Adrenal gland (tissue), 19 donors: ENCODE measurements at places on chromosomes 4 and X.

DNA sequence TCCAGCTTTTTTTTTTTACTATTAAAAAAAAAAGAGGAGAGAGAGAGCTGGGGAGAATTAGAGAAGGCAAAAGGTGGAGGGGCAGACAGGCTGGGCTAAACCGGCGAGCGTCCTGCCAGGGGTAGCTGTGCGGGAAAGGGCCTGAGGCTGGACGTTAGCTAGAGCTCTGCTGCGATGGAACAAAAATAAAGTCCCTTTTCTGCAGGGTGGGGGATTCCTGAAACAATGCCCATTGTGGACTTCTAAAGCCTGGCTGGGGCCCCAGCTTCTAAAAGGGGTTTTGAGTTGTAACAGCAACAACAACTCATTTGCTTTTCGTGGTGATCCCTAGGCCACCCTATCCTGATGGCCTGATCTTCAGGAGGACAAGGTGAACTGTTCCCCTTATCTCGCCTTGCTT is 311.7 kb downstream of the FBXW7 start:
- no peak for DNase-seq

GRCh38 chr4:162853788-162854187 is 312.9 kb downstream of the NAF1 start:
- DNase-seq, result no peak

GRCh38 chr4:749698-750666 is 44.4 kb downstream of the PCGF3 start:
- DNase-seq, result peak; percentile 84

DNA sequence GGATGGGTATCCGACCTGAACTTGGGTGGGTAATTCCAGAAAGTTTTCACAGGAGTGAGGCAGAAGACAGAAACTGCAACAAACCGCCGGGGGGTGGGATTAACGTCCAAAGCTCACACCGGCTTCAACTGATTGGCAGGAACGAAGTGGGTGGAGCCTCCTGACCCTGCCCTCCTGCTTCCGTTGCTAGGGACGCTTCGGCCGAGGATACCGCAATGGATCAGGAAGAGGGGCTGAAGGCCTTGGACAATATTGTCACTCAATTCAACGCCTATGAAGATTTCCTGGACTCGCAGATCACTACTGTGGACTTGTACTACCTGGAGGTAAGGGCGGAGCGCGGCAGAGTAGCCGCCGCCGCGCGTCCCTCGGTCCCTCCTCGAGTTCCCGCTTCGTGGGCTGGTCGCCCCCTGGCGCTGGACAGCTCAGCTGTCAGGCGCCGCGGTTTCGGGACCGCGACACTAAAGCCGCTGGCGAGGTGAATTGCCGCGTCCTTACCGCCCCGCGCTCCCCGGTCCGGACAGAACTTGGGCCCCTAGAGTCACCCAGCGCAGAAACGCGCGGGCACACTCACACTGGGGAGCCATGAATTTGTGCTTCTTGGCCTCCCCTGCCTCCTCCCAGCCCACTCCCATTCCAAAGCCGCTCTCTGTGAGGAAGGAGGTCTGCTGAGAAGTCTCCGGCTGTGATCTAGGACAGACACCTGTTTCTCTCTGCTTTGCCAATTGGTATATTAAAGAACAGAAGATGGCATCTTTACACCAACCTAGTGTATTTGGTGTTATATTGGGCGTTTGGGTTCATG is at the start of gene CFAP299:
Gene CFAP299 (plus strand): TSS at position 177 of the 805 bp plus-strand sequence.
- DNase-seq, result peak; percentile 83

DNA sequence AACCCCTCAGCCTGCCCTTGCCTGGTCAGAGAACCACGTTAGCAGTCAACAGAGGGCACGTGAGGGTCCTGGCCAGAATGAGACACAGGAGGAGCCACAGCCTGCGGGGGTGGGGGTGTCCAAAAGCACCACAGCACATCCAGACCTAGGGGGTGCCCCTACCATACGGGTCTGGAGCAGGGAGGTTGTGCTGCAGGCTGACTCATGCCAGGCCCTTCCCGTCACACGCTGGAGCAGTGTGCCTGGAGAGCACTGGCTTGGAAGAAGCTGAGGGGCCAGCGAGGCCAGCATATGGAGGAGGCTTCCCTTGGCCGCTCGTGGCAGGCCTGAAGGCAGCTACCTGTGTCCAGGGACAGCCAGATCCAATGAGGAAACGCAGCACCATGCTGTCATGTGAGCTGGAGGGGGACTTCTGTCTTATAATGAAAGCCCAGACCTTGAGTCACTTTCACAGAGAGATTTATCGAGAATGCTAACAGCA is 1.5 kb upstream of the IRAK1 start:
- peak; percentile 57 for DNase-seq

DNA sequence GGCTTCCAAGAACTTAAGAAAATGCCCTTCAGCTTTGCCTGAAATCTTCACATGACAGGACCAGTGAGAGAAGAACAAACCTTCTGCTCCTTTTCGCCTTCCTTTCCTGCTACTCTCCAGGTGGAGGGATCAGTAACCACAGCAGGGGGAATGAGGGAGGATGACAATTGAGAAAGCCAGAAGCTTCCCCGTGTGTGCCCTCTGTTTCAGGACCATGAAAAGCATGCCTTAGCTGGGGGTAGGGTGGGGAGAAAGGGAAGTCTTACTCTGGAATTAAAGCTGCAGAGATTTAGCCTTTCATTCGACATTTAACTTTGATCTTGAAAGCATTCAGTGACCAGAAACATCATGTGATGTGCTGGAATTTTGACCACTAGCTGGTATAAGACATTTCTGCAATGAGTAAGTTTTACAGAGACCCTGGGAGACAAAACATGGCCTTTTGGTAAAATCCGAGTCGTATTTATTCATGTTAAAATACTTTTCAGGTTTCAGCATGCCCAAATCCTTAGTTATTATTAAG is 10.6 kb upstream of the PUDP start:
- no peak for DNase-seq

GRCh38 chrX:50180073-50180940 is 20.5 kb downstream of the AKAP4 start:
- no peak for DNase-seq

- no peak for DNase-seq
Measured at GRCh38 chrX:4240541-4241194, 527.2 kb upstream of the PRKX start.

DNA sequence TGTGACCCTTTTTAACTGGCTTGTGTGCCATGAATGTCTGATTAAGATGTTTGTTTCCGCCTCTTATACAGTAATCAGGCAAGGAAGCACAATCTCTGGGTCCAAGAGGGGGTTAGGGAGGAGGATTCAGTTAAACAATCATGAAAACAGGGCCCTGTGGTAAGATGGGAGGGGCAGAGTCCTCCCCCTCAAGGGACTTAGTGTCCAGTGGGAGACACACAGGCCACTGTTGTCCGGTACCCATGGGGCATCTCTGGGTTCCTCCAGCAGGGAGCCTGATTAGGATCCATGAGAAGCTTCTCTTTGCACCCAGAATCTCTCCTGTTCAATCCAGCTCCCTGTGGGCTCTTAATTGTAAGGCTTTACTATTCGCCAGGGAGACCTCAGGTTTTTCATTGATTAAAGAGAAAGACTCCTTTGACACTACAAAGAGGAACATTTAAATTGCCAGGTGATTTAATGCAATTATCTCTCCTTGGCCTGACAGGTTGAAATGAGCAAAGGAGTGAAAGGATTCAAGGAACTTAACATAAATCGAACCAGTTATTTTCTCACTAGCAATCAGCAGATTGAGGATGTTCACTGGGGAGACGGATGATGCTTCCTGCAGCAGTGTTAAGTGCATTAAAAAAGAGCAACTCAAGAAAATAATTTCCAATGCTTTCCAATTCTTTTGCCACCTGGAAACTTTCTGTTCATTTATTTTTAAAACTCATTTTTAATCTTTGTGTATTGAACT is 225.4 kb downstream of the PTTG2 start:
- DNase-seq, result no peak

DNA sequence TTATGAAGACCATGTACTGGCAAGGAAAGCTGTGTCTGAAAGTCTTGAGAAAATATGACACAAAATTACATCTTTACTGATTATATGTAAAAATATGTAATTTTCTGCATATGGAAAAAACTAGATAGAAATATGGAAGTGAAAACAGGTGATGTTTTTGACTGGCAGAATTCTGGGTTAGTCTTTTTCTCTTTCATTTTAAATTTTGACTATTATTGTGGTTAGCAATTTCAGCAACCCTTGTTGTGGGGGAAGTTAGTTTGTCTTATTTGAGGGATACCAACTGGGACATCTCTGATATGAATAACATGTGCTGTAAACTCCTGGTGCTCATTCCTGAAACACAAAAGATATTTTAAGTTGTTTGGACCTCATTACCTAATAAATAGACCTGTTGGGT is 49.9 kb upstream of the CPEB2 start:
- DNase-seq, result no peak

GRCh38 chr4:113694008-113694407 is 67.5 kb downstream of the CAMK2D start:
- DNase-seq, result no peak

DNA sequence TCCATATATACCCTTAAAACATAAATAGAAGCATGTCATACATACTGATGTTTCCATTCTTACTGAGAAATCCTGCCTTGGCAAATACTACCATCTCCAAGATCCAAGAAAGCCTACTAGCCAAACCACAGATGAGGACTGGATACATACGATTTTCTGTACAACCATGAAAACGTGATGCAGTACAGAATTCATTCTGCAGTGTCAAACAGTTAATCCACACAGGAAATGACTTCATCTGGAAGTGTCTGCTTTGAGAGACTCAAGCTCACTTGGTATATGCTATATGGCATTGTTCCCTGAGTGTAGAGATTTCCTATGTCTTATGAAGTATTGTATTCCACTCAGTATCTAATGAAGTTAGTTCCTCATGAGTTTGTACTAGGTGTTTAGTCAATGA is 94.3 kb downstream of the CT47B1 start:
- no peak for DNase-seq

DNA sequence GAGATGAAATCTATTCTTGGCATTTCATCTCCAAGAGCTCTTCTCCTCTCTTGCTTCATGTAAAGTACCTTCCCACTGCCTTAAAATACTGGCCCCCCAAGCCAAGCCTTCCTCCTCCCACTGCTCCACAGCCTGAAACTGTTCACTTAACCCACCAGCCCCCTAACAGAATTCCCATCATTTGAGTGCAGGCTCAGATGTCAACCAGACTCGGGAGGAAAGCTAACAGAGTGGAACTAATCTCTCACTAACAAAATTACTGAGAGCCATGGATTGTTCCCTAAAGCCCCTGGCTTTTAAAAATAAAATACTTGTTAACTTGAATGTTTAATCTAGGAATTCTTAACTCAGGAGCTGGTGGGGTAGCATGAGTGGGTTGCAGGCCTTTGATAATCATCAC is 7.1 kb upstream of the DCUN1D4 start:
- no peak for DNase-seq

GRCh38 chr4:40446839-40447238 is 111.7 kb downstream of the CHRNA9 start:
- no peak for DNase-seq

DNA sequence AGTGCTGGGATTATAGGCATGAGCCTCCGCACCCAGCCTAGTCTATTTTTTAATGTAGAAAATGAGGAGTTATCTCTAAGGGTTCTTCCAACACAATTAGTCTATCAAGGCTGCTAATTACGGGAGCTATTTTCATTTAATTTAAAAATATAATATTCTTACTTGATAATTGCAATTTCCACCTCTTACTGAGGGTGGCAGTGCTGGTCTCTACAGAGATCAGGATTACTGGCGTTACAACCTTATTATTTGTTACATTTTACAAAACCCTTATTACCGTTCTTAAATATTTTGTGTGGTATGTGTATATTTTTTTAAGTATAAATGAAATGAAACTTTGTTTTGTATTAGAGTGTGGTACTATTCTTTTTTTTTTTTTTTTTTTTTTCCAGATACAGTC is 17.6 kb upstream of the GK start:
- no peak for DNase-seq

DNA sequence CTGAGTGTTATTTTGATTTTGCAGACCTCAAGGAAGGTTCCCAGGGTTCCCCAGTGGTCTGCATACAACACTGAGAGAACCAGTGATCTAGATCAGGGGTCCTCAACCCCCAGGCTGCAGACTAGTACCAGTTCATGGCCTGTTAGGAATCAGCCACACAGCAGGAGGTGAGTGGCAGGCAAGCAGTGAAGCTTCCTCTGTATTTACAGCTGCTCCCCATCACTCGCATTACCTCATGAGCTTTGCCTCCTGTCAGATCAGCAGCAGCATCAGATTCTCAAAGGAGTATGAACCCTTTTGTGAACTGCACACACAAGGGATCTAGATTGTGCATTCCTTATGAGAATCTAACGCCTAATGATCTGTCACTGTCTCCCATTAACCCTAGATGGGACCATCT is 28.5 kb downstream of the EDNRA start:
- no peak for DNase-seq

DNA sequence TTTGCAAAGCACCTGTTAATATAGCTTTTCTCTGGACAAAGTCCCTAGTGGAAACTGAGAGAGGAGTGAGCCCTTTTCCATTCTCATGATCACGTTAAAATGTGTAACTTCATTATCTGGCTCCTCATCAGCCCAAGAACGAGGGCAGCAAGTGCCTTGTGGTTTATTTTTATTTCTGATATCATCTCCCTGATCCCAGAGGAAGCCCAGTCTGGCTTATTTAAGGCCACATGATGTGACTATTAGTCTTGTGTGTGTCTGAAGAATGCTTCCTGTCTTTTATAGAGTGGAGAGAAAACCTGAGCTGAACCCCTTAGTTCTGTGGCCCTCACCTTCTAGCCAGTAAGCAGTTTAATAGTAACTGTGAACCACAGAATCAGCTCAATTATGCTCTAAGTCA is 67.2 kb downstream of the LHFPL1 start:
- DNase-seq, result no peak

DNA sequence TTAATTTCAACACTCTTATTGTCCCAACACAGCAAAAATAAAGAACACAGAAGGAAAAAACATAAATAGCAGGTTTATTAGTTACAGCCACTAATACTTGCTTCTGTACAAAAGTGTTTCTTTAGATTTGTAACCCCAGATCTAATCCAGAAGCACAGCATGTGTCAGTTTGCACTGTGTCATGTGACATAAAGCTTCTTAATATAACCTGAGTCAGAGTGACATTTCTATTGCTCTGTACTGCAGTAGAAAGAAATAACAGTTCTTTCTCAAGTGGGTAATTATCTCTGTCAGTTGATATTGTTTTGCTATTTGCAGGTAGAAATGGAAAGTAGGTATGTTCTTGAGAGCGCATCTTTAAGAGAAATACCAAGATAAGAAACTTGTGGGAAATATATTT is 422.5 kb downstream of the ZIC3 start:
- DNase-seq, result no peak

- DNase-seq, result no peak
Measured at GRCh38 chrX:18931972-18932371, 51.9 kb downstream of the PHKA2 start.

GRCh38 chrX:153689654-153690465 is 2.1 kb downstream of the SLC6A8 start:
- DNase-seq, result no peak

DNA sequence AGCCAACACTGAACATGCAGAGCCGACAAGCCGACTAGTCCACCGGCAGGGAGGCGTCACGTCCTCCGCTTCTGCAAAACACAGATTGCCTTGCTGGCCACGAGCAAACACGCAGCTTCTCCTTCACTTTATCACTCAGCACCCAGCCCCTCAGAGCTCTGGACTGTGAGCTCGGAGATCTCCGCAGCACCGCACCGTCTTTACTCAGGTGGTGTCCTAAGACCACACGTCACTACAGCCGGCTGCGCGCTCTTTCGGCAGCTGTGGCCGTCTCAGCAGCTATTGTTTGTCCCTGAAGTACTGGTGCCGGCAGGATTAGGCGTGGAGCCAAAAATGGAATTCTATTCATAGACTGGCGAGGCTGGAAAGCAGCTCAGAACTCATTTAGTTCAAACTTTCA is 72.0 kb downstream of the FAT1 start:
- peak; percentile 32 for DNase-seq

- no peak for DNase-seq
Measured at GRCh38 chrX:34598362-34598761, 58.7 kb downstream of the TMEM47 start.
